ENCODE measurements at places on chromosomes 12 and 14.

DNA sequence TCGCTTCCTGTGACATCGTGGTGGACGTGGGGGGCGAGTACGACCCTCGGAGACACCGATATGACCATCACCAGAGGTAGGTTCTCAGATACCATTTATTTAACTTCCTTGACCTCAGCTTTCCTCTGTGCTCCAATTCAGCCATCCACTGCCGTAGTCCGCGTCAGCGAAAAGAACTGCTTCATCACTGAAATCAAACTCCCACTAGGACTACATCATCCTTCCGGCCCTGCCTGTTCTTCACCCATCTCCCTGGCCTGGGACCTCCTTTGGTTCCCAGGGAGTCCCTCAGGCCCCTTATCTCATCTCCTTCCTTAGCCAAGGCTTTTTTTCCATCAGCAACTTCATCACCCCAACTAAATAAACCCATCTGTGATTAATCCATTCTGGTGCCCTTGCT is 692 bp downstream of the MYG1 start:
- DNase-seq, result no peak

- no peak for DNase-seq
Observed at GRCh38 chr12:20245491-20245890, 122.8 kb upstream of the PDE3A start.

DNA sequence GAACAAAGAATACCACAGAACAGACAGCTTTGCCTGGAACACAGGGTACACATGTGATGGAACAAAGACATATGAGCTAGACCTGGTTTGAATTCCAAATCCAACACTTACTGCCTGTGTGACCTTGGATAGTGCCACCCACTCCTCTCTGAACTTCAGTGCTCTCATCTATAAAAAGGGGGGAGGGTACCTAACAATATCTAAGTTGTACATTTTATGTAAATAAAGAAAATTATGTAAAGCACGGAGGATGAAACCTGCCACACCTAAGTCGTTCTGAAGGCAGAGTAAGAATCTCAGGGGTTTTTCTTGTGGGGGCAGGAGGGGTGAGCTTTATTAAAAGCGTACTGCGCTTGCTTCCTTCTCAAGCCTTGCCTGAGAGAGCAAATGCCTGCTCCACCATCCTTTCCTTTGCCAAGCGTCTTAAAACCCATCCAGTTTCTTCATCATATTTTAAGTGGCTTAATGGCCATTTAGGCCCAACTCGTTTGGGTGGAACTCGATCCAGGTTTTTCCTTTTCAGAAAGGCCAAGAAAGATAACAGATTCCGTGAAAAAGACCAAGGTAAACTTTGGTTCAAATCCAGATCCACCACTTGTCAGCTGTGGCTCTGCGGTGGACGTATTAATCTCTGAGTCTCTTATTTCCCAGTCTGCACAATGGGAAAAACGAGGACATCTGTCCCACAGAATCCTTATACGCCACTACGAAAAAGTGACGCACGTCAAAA is 946 bp downstream of the DDX24 start:
- DNase-seq, result no peak

- DNase-seq, result no peak
Observed at GRCh38 chr14:104247336-104248202, 109.2 kb downstream of the KIF26A start.

DNA sequence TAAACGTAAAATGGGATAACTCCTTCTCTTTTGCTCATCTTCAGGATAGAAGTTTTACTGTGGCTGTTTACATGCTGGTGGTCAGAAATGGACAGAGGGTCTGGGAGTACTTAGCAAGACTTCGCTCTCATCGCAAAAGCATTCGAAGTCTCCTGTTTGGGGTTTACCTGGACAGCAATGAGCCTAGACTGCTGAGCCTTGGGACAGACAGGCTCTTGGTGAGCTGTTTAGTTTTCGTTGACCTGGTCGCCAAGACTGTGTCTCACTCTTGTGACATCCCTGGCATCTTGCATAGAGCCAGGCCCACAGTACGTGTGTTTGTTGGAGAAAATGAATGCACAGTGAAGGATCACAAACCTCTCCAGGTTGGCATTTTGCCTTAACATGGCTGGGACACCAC is 42.1 kb downstream of the CFAP251 start:
- DNase-seq, result no peak

GRCh38 chr14:62097824-62098223 is 335.6 kb downstream of the SNAPC1 start:
- DNase-seq, result no peak

GRCh38 chr14:59147007-59147406 is 41.5 kb upstream of the DAAM1 start:
- no peak for DNase-seq

- DNase-seq, result no peak
Observed at GRCh38 chr12:53995002-53995377, 5.0 kb upstream of the HOXC9 start.

DNA sequence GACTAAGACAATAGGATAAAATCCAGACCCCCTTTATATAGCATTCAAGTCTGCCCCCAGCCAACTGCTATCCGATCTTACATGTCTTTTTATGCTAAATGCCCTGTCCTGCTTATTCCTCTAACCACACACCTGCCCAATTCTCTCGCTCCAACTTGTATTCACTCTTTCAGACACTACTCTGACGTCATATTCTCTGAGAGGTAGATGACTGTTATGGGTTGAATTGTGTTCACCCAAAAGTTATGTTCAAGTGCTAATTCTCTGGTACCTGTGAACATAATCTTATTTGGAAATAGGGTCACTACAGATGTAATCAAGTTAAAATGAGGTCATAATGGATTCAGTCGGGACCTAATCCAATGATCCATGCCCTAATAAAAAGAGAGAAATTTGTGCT is 84.0 kb upstream of the PTPRR start:
- DNase-seq, result no peak

DNA sequence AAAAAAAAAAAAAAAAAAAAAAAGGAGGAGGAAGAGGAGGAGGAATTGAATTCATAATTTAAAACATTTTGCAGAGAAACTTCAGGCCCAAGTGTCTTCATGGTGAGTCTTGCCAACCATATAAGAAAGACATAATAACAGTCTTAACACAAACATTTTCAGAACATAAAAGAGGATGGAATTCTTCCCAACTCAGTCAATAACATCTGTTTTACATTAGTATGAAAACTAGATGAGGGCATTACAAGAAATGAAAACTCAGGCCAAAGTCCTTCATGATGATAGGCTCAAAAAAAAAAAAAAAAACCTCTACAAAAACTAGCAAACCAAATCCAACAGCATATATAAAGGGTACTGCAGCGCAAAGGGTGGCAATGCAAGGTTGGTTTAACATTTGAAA is 151.6 kb downstream of the FOXA1 start:
- no peak for DNase-seq

Measured in NCI-H1436 (cell line).